CD8-positive, alpha-beta T cell (primary cell): ENCODE measurements at places on chromosomes 5 and 9. TPM values are rescaled to one million over a fixed set of nuclear protein-coding genes. Genes with fewer than 3 reads are reported as not detected.

GRCh38 chr5:142998316-142999020, 228.3 kb downstream of the ARHGAP26 start:
- DNase-seq: no peak

- no peak for DNase-seq
Observed at GRCh38 chr5:172380987-172381643, 73.2 kb downstream of the SH3PXD2B start.

GRCh38 chr5:164998590-164998989, 1493.2 kb downstream of the MAT2B start:
- DNase-seq: no peak

DNA sequence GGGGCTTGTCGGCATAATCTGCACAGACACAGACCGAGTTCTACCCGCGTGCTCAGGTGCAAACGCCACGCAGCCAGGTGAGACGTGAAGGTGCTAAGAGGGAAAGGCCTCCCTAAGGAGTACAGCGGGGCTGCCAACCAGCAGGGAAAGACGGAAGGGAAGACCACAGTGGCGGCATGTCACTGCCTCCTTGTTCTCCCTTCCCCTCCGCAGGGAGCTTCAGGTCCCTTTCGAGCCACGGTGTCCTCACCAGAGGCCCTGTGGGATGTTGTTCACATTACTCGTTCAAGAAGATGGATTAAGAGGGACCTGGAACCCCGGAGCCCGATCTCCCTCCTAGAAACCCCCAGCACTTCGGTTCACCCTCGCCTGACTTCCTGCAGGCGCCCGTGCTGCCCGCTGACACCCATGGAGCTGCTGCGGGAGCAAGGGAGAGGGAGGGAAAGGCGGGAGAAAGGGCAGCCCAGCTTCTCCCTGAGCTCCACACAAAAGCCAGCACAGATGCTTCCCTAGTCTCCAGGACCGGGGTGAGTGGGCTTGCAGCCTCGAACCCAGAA, 686 bp downstream of the BRD9 start:
- no peak for DNase-seq

PCDHGC5 gene
- total RNA-seq: not detected

LRRC70 gene
- total RNA-seq: 3.5 TPM

- no peak for DNase-seq
Observed at GRCh38 chr9:93118863-93119702, 15.0 kb downstream of the NINJ1 start.

- DNase-seq: no peak
Observed at GRCh38 chr9:14031810-14032209, 282.1 kb downstream of the NFIB start.

- no peak for DNase-seq
Observed at GRCh38 chr9:36960575-36960955, 73.5 kb downstream of the PAX5 start.

GRCh38 chr5:178827636-178828035, 32.1 kb upstream of the ZNF354B start:
- no peak for DNase-seq

DNA sequence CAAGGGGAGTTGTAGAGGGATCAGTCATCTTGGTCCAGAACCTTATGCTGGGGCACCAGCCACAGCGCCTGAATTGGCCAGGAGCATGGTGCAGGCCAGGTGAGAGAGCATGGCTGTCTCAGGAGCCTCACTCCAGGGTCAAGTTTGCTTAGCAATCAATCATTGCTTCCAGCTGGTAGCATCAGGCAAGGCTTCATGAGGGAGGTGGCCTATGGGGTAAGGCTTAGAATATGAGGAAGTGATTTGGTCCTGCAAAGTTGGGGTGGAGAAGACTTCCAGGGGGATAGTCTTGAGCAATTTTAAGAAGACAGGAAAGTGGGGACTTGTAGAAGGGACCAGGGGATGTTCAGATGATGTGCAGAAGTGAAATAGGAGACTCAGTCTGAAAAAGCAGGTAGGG, 53.9 kb upstream of the PITX1 start:
- DNase-seq: no peak

FLT4 gene
- 13.3 TPM for total RNA-seq

DNA sequence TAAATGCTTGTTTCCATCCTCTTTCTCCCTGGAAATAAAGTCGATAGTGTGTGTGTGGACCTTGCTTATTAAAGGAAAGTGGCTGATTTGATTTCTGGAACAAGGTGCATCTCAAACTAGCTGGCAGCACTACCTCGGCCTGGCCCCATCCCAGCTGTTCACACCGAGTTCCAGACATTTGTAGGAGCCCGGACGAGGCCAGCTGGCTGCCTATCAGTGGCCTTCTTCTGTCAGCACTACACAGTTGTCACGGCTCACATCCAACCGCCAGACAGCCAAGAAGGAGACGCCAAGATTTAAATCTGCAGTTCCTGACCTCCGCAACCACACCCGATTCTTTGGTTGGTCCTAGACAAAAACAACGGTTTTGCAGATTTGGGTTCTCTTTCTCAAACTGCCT, 63.6 kb downstream of the PALM2AKAP2 start:
- no peak for DNase-seq

DNA sequence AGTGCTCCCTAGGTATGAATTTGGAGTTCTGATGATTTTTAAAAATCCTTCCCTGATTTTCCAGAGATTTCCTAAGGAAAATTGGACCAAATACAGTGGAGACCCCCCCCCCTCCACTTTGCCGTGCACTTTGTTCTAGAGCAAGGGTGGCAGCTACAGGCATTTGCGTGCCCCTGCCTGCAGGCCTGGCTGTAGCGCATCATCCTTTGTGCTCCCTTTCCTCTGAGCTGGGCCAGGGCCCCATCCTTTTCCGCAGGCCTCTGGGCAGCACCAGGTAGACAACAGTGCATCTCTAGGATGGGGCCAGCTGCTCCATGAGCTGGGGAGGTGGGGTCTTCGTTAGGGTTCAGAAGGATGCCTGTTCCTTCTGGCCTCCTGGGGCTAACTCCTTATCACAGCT, 39.6 kb downstream of the TRIO start:
- no peak for DNase-seq

DNA sequence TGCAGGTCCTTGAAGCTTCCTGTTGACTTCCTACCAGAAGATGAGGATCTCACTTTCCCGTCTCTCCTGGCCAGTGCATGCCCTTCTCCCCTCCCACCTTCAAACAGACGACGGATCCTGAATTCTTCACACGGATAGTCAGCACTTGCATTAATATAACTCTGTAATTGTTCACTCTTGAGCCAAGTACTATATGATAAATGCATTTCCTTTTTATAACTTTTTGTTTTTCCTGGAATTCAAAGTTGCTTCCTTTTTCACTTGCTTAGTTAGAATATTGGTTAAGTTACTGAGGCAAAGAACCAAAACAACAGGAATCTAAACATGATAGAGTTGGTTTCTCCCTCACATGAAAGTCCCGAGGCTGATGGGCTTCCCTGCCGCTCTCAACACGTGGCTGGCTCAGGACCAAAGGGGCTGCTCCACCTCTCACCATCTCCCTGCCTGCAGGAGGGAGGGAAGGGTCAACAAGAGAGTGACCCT, 20.2 kb upstream of the EGFL7 start:
- DNase-seq: no peak

DNA sequence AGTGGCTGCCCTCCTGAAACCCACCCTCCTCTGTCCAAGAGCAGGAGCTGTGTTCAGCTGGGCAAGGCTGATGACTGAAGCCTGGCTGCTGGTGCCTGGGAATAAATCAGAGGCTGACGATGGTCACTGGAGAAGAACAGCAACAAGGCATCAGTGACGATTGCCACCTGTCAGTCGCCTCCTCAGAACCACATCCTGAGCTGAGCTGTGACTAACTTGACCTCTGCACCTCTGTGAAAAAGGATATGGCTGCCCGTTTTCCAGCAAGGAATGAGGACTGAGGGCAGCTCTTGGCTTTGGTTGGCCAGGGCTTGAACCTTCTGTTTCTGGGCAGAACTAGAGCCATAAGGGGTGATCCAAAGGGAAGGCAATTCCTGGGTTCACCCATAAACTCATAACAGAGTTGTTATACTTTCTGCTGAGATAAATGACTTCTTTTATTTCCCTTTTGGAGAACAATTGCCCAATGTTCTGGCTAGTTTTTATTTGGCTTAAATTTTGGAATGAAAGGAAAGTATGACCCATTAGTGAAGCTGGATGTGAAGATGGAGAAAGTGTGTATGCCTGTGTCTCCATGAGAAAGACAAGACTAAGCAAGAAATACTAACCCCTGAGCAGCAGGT, 40.1 kb downstream of the TRIP13 start:
- DNase-seq: no peak

GRCh38 chr5:171323007-171323406, 14.0 kb downstream of the TLX3 start:
- no peak for DNase-seq

FOXD4L3 gene
- total RNA-seq: not detected

GRCh38 chr5:74334062-74334761, 306.3 kb downstream of the ENC1 start:
- DNase-seq: no peak

- no peak for DNase-seq
Observed at GRCh38 chr9:16771356-16771755, 99.1 kb downstream of the BNC2 start.

SLC27A6 gene
- not detected for total RNA-seq

ST8SIA4 gene
- total RNA-seq: 15.6 TPM

- DNase-seq: no peak
Observed at GRCh38 chr5:156025656-156026055, 301.3 kb upstream of the SGCD start.

DNA sequence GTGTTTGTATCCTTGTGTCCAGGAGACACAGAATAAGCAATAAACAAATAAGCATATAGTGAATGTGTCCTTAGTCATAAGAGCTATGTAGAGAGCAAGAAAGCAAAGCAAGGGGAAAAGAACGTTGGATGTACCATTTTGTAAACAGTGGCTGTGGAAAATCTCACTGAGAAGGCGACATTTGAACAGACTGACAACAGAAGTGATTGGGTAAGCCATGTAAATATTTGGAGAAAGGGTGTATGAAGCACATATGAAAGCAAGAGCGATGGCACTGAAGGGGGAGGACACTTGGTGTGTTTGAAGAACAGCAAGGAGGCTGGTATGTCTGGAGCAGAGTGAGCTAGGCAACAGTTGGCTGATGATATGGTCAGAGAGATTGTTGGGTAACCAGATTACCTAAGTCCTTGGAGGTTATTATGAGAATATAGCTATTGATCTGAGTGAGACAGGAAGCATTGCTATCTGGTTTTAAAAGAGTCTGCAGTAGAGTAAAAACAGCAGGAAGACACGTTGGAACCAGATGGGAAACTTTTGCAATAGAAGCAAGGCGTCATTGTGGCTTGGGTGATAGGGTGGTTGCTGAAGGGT, 115.5 kb upstream of the IL7R start:
- no peak for DNase-seq

GRCh38 chr5:9278921-9279603, 266.8 kb downstream of the SEMA5A start:
- DNase-seq: no peak

- no peak for DNase-seq
Observed at GRCh38 chr5:154110716-154111115, 71.9 kb downstream of the MFAP3 start.

DNA sequence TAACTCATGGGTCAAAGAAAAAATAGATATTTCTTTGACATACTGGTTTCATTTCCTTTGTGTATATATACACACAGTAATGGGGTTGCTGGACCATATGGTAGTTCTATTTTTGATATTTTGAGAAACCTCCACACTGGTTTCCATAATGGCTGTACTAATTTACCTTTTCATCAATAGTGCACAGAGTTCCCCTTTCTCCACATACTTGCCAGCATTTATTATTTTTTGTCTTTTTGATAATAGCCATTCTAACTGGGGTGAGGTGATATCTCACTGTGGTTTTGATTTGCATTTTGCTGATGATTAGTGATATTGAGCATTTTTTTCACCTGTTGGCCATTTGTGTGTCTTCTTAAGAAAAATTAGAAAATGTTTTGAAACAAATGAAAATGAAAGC, 78.4 kb upstream of the CKMT2 start:
- DNase-seq: no peak

DNA sequence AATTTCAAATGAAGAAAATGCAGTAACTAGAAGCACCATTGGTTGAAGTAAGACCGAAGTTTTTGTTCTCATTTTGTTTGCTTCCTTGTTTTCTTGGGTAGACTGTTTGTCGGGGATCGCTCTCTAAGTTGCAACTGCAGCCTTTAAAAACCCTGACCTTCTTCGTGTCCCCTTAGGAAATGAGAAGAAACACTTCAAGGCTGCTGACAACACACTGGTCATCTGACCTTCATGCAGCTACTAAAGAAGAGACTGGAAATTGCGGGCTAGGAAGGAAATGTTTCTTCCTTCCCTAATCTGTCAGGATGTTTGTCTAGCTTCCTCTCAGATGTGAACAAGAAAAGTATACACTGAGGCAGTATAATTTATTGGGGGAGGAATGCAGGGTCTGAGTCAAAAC, 50.7 kb upstream of the CHSY3 start:
- DNase-seq: no peak

SHC3 gene
- not detected for total RNA-seq

GRCh38 chr5:82097-82496, 9.9 kb upstream of the PLEKHG4B start:
- DNase-seq: no peak

GRCh38 chr9:89212171-89212570, 33.6 kb upstream of the SHC3 start:
- DNase-seq: no peak

STPG3 gene
- 0.30 TPM for total RNA-seq

ADCY2 gene
- not detected for total RNA-seq

GRCh38 chr5:42886635-42887034, 74.9 kb upstream of the SELENOP start:
- no peak for DNase-seq

TMED9 gene
- 42.4 TPM for total RNA-seq

TMOD1 gene
- 0.11 TPM for total RNA-seq

GRCh38 chr5:16508730-16509531, 43.3 kb upstream of the ZNF622 start:
- DNase-seq: no peak

GRCh38 chr9:2761424-2761823, 44.1 kb downstream of the KCNV2 start:
- DNase-seq: no peak

GRCh38 chr5:2802693-2803365, 51.4 kb upstream of the IRX2 start:
- DNase-seq: no peak

DNA sequence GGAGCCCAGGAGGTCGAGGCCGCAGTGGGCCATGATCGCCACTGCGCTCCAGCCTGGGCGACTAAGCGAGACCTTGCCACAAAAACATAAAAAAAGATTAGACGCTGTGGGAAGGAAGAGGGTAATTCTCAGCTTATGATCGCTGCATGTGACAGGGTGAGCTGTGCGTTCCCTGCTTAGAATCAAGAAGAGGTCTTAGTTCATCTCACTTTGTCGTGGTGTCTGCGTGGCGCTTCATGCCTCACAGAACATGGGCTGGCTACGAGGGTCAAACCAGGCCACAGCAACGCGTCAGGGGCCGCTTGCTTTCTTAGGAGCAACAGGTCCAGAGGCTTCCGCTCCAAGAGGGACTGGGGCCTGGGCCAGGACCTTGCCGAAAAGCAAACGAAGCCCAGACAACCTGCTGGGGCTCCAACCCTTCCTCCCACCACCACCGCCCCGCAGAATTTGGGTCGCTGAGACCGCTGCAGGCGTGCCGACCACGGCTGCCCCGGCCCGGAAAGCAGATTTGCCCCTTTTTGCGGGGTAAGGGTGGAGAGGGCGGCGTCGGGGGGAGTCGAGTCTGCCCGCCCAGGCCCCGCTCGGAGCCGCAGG, 10.0 kb upstream of the GRIN1 start:
- DNase-seq: no peak

GRCh38 chr5:219460-219863, 1.3 kb downstream of the SDHA start:
- peak; percentile 13 for DNase-seq

PTGDS gene
- 7.5 TPM for total RNA-seq

IFNA2 gene
- total RNA-seq: not detected
